Activated naive CD4-positive, alpha-beta T cell (primary cell): ENCODE measurements at places on chromosomes 7 and 10.
A peak's percentile ranks its signal among the peaks of the same experiment; 100 is the strongest.

DNA sequence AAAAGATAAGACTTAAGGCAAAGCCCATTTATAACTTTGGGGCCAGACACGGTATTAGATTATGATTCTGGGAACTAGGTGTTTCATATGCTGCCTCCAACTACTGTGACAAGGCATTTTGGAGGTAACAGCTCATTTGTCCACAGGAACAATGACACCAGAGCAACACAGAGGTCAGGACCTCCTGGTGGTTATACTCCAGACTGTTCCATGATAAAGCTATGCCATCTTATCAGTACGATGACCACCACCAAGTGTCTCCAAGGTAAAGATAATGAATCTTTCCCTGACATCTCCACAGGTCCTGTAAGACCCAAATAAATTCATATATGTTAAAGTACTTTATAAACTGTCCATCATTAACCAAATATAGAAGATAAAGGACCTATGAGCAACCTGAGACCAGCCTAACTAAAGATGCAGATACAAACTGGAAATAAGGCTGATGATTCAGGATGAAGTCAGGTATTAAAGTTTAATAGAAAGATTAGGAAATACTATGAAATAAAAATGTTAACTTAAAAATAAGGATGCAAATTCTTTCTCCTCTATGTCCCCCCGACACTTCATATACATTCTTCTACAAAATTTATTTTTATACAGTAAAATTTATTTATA is 26.2 kb downstream of the CUL2 start:
- no peak for DNase-seq

- no peak for DNase-seq
Measured at GRCh38 chr7:128902761-128903585, 7.5 kb downstream of the KCP start.

GRCh38 chr10:124362568-124362967 is 56.2 kb downstream of the OAT start:
- DNase-seq = no peak

DNA sequence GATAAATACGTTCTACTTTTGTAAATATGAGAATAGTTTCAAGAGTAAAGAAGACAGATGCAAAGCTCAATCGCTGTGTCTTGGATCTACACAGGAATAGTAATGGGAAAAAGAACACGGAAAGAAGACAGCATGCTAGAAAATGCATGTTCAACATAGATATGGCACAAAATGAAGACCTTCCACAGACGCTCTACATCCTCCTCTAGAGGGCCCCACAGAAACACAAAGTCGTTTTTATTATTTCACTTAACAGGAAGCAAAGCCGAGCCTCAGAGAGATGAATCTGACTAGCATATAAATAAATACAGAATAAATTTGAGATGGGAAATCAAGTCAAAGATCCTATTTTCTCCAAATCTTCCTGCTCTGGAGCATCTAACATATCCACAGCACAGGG is 292.6 kb downstream of the PARD3 start:
- DNase-seq = no peak

DNA sequence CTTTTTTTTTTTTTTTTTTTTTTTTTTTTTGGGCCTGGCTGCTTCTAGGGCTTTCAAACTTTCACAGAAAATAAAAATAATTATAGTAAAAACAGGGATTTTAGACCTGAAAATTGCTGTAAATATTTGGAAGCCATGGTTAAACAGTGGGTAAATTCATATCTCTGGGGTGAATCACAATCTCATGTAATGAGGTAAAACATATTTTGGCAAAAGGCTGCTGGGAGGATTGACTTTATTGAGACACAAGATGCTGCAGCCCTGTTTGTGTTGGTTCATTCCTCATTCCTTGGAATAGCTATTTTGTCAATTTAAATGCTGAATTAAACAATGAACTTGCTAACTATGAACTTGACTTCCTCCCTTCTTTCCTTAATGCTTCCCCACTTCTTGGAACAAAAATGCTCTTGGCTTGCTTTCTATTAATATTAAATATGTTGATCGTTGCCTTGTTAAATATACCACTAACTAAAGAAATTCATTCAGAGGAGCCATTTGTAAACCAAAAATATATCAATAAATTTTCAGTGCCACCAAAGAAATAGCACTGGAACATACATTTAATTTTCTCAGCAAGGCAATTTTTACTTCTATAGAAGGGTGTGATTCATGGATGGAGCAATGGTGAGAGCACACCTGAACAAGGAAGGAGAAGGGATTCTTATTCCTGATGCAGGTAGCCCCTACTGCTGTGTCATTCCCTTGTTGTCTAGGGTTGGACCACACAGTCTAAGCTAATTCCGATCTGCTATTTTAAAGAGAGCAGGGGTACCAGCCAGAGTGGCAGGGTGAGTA is 24.6 kb downstream of the AGK start:
- DNase-seq = no peak

GRCh38 chr10:71968553-71969474 is 4.6 kb downstream of the CHST3 start:
- DNase-seq = no peak

GRCh38 chr7:122864016-122864415 is 22.2 kb downstream of the CADPS2 start:
- DNase-seq = no peak

DNA sequence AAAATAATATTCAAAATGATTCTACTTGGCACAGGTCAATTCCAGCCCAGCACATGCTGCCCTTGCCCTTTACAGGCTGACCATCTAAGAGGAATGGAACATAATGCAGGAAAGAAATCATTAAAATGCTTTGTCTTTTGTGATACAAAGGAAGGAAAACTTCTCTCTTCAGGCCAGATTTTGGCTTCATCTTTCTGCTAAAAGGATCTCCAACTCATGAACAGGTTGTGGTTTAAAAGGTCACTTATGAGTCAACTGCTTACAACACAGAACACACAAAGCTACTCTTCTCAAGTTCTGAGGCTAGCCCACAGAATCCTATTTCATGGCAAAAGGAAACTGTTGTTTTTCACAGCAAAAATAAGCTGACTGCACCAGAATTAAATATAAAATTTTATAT is 197.1 kb downstream of the DOCK4 start:
- no peak for DNase-seq

DNA sequence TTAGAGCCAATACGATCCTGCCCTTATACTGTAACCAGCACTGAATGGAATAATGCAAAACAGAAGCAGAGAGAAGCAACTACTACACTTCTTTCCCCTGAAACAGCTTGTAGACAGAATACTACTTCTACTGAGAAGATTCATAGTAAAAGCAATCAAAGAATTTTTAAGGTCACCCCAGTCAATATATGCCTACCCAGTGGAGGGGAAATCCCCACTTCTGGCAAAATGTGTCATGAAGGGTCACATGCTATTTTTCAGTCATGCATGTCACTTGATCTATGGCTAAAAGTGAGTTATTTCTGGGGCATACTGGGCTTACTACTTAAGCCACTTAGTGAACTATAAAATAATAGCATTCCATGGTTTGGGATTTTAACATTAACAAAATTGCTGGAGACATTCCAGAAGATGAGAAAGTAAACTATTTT is 25.6 kb downstream of the IRF5 start:
- DNase-seq = no peak

GRCh38 chr10:12348294-12348869 is 965 bp upstream of the CAMK1D start:
- no peak for DNase-seq

DNA sequence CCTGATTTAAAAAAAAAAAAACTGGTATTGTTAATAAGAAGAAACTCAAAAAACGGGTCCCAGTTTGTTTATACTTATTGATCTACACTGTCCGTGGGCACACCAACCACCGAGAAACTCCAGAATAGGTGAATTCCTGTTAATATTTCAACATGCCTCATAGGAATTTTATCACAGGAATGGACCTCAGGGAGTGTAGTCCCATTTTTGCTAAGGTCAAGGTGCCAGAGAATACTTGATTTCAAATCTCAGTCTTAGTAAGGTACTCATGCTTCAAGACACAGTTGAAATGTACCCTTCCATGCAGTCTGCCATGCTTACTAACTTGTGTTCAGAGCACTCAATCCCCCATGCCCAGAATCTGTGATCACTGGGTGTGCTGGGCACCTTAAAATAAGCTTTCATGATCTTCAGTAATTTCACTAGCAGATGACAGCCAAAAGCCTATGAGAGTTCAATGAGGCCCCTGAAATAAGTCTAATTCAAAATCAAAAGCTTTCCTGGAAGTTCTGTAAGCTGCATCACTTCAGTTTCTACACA is 385.7 kb downstream of the TNS3 start:
- DNase-seq = no peak

DNA sequence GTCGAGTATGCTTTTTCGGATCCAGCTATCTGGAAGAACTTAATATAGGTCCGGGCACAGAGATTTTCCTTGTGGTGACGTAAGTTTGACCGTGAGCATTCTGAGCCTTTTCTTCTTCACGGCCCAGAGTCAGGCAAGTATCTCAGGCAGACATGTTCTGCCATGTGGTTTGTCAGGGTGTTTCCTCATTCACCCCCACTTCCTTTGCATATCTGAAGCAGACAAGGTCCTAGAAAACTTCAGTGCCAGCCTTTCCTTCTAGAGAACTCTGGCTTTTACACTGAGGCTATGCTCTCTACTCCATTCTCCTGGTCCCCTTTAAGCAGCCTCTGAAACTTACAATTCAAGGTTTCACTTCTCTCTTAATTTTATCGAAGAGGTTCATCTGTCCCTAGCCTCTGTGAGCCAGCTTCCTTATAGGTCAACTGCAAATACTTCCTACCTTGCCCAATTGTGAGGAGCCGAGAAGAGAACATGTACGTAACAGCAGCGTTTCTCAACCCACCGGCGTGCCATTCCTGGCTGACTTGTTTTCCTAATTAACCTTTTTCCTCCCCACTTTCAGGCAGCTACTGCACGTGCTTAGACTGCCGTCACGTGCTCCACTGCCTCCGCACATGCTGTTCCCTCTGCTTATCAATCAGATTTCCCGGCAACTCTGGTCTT is 47.3 kb downstream of the CDCA7L start:
- DNase-seq = no peak

GRCh38 chr7:1225441-1226185 is 7.1 kb upstream of the UNCX start:
- peak; percentile 18 for DNase-seq

- peak; percentile 65 for DNase-seq
Measured at GRCh38 chr7:149773446-149774236, at the start of gene ZNF467. ZNF467 (minus strand) TSS chr7:149773588; CDS start chr7:149771032, 2,556 bp downstream.

DNA sequence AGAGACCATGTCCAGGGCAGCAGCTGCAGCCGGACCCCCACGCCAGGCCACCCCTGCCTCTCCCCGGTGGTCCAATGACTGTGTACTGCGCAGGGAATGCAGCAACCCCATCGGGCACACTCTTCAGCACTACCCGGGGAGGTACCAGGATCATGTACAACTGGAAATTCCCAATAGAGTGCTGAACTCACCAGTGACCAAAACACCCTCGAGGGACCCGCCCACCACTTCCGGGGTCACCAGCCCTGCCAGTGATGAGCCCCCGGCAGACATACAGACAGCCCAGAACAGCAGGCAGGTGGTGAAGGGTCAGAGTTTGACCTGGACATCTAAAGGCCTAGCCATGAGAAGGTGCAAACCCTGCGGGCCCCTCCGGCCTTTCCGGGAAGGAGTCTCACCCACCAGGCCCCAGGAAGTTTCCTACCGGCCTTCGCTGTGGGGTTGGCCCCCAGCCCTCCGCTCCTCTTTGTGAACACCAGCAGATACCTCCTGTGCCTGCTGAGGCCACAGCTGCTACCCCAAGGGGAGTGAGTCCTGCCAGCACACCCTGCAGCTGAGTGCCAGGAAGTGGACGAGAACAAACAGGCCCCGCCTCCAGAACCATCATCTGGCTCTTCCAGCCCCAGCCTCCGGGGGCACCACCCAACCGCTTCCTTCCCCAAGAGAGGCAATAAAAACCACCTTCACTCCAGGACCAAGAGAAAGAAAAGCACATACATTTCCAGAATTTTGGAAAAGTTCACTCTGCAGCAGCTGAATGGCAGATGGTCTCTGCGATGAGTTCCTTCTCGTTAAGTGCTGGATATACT is 5.0 kb upstream of the ANKRD61 start:
- no peak for DNase-seq

DNA sequence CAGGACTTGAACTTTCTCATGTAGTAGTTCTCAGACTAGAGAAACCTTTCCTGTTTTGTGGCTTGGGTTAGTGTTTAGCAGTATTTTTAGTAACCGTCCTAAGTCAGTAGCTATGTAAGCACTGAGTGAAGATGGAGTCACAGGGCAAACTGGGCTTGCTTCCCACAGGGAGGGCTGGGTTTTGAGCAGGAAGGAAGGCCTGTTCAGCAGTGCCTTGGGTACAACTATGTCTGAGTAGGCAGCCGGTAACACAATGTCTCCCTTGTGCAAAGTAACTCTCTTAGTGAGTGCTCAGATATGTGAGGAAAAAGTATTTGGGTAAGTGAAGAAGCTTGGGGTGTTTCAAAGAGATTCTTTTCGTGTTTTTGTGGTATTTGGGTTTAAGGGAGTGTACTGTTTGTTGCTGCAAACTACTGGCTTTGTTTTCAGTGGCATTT is 96.4 kb downstream of the CCSER2 start:
- no peak for DNase-seq

DNA sequence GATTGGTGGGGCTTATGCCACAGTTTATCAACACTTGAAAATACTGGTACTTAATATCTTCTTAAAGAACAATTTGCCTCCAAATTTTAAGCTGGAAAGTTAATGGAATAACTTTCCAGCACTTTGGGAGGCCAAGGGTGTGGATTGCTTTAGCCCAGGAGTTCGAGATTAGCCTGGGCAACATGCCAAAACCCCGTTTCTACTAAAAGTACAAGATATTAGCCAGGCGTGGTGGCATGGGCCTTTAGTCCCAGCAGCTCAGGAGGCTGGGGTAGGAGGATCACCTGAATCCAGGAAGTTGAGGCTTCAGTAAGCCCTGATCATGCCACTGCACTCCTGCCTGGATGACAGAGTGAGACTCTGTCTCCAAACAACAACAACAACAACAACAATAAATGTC is 56.0 kb downstream of the PRF1 start:
- no peak for DNase-seq

GRCh38 chr7:18684916-18685315 is 189.4 kb downstream of the HDAC9 start:
- DNase-seq = no peak

DNA sequence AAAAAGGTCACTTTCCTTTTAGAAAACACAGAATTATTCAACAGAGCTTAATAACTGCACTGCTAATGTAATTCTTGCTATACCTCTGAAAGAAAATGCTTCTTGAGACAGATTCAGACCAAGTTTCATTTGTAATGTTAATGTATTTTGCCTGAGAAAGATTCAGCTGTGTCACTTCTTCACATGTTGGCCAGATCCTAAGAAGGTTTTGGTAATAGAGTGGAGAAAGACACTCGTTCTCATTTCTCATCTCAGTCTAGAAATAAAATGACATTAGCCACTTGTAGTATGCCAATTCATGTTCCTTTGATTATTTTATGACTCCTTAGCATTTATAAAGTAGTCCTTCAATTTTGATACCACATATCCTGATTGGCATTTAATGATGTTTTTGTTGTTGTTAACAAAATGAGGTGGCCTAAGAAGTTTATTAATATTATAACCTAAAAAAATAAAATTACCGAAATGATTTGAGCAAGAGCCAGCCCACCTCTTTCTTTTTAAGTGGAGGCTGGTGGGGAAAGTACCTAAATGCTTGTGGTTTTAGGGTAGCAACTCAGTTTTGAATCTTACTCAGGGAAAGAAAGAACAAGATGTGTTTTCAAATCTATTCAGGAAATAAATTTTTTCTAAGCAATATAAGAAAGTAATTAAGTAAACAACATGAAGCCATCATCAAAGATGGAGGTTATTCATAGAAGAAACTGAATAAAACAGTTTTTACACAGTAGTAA is 16.4 kb upstream of the ELAPOR2 start:
- no peak for DNase-seq
